ENCODE measurements at places on chromosomes 2 and 18. TPM values are rescaled to one million over a fixed set of nuclear protein-coding genes. Genes with fewer than 3 reads are reported as not detected.

- no peaks in the 10 kb centered on the region for H3K36me3 ChIP-seq
- H3K4me3 ChIP-seq = no peak overlapping the region
- DNase-seq = no peak
Measured at GRCh38 chr2:150617351-150617978, 130.0 kb upstream of the RND3 start.

GRCh38 chr2:164887434-164888144, 46.0 kb upstream of the COBLL1 start:
- peaks cover 5% of the 10 kb centered on the region for H3K4me1 ChIP-seq
- no peaks in the 10 kb centered on the region for H3K36me3 ChIP-seq
- no peak for DNase-seq
- H3K4me3 ChIP-seq = no peak overlapping the region

- no peak overlapping the region for H3K4me3 ChIP-seq
- H3K27ac ChIP-seq = no peak overlapping the region
- H3K36me3 ChIP-seq = no peaks in the 10 kb centered on the region
- DNase-seq = no peak
Measured at GRCh38 chr2:43045866-43046265, 180.5 kb downstream of the ZFP36L2 start.

GRCh38 chr2:2825516-2826208, 494.6 kb upstream of the MYT1L start:
- no peaks in the 10 kb centered on the region for H3K36me3 ChIP-seq
- H3K4me3 ChIP-seq = no peak overlapping the region
- H3K4me1 ChIP-seq = no peaks in the 10 kb centered on the region
- no peaks in the 10 kb centered on the region for H3K27me3 ChIP-seq
- H3K27ac ChIP-seq = no peak overlapping the region
- DNase-seq = peak; percentile 25

DNA sequence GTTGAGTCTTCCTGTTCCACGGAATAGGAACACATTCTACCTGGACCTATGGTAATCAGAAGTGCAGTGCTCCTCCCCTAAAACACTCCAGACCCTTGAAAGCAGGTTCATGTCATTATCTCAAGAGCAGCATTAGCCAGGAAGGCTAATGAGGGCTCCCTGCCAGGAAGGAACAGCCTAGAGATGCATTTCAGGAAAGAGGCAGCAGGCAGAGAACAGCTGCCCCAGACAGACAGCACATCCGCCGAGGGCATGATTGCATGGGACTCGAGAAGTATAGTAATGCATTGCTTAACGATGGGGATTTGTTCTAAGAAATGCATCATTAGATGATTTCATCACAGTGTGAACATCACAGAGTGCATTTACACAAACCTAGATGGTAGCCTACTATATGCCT, 171.5 kb downstream of the ALK start:
- no peaks in the 10 kb centered on the region for H3K27me3 ChIP-seq
- no peaks in the 10 kb centered on the region for H3K36me3 ChIP-seq
- no peak for DNase-seq
- no peak overlapping the region for H3K4me3 ChIP-seq

- H3K27ac ChIP-seq = peak overlapping the region; percentile 59
- H3K27me3 ChIP-seq = no peaks in the 10 kb centered on the region
- peak; percentile 95 for DNase-seq
Measured at GRCh38 chr2:129877289-129877741, 102.2 kb upstream of the RAB6C start.

DNA sequence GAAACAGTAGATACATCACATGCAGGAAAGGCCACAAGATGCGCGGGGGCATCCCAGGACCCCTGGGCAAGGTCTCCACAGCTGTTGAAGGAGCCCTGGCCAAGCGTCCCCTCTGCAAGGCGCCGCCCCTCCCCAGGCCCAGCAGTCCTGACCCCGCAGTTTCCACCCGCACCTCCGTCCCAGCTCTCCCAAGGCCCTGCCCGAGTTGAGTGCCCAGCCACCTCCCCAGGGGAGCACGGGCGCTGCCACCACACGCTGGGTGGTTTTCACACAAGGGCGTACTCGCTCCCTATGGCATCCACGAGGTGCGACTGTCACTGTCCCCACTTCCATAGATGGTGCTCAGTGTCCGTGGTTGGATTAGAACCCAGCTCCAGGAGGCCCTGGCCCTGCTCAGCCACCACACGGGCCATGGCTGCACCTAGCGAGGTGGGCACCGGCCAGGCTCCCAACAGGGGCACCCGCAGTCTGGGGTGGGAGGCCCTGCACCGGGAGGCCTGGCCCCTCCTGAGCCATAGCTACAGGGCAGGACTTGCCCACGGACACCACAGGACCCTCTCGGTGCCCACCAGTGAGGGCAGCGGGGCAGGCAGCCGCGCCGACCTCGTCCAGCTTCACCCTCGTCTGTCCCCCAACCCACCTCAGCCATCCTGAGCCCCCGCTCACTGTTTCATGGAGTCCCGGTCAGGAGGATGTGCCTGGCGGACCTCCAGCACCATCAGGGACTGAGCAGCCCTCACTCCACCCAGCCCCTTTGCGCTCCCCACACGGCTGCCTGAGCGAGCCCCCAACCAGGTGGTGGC, 36.0 kb downstream of the KIF1A start:
- no peaks in the 10 kb centered on the region for H3K36me3 ChIP-seq
- DNase-seq = no peak
- no peaks in the 10 kb centered on the region for H3K27me3 ChIP-seq
- no peak overlapping the region for H3K27ac ChIP-seq
- H3K4me3 ChIP-seq = no peak overlapping the region
- H3K4me1 ChIP-seq = no peaks in the 10 kb centered on the region

DNA sequence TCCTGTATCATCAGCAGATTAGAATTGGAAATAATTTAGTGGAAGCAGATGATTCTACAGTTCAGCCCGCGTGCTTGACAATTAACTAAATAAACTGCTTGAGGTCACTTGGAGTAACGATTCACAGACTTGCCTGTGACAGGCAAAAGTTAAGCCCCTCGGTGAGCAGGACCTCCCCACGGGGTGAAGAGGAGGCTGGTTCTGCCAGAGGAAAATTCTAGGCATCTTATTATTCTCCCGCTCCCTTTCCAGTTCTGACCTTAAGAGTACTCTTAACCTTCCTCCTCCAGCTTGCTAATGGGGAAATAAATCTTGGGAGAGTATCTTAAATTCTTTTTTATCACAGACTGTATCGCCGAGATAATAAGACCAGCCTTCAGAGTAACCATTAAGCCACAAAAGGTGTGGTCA, 169.7 kb upstream of the SMAD2 start:
- no peak overlapping the region for H3K27ac ChIP-seq
- no peak overlapping the region for H3K4me3 ChIP-seq
- no peak for DNase-seq

DNA sequence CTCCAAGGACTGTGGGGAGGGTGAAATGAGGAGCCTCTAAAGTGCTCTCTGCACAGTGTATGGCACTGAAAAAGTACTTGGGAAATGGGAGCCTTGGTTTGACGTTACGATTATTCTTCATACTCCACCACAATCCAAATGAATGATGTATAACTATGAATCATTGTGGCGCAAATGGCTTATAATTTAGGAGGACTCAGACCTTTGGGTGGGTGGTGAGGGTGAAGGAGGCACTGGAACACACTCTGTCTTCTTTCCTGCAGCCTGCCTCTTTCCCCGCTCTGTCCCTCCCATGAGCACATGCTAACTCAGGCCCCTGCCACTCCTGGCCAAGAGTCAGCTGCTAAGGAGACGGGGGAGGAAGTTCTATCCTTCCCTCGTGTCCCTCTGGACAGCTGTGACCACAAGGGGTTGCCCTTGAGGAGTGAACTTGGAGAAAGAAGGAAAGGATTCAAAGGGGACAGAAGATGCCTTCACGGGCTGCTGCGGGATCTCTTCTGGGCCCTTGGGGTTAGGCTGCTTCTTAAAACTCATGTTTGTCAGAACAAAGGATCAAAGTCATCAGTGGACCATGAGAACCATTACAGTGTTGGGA, 36.5 kb downstream of the POLR1A start:
- H3K36me3 ChIP-seq = no peaks in the 10 kb centered on the region
- H3K27me3 ChIP-seq = no peaks in the 10 kb centered on the region
- H3K27ac ChIP-seq = no peak overlapping the region
- no peak for DNase-seq

- DNase-seq = no peak
- H3K27me3 ChIP-seq = no peaks in the 10 kb centered on the region
- no peak overlapping the region for H3K4me3 ChIP-seq
- H3K4me1 ChIP-seq = no peaks in the 10 kb centered on the region
- no peaks in the 10 kb centered on the region for H3K36me3 ChIP-seq
Measured at GRCh38 chr18:13375302-13376255, 157.0 kb downstream of the LDLRAD4 start.

DNA sequence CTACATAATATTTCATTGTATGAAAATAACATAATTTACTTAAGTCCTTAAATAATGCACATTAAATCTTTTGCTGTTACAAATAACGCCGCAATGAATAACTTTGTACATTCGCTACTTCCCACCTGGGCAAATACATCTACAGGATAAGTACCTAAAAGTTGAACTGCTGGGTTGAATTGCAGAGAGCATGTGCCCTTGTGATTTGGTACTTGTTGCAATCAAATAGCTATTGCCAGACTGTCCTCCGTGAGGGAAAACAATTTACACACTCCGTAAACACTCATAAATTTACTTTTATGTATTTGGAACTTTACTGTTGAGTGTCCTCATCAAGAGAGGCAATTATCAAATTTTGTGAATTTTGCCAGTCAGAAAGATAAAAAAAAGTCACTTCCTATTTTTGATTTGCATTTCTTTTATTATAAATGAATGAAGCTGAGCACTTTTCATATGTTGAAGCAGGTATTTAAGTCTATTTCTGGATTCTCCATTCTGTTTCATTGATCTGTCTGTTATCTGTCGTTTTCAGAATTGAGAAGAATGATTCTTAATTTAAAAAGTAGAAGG, 140.8 kb upstream of the SERTAD2 start:
- H3K27me3 ChIP-seq = no peaks in the 10 kb centered on the region
- no peaks in the 10 kb centered on the region for H3K36me3 ChIP-seq
- H3K4me3 ChIP-seq = no peak overlapping the region
- H3K4me1 ChIP-seq = no peaks in the 10 kb centered on the region
- no peak for DNase-seq

- H3K27me3 ChIP-seq = peaks cover 4% of the 10 kb centered on the region
- H3K4me1 ChIP-seq = no peaks in the 10 kb centered on the region
- H3K27ac ChIP-seq = no peak overlapping the region
- H3K36me3 ChIP-seq = no peaks in the 10 kb centered on the region
Measured at GRCh38 chr2:214465363-214466146, 54.7 kb downstream of the VWC2L start.

GRCh38 chr2:8580316-8581233, 101.3 kb upstream of the ID2 start:
- DNase-seq = no peak
- H3K4me3 ChIP-seq = no peak overlapping the region
- no peaks in the 10 kb centered on the region for H3K36me3 ChIP-seq
- H3K27me3 ChIP-seq = no peaks in the 10 kb centered on the region
- peaks cover 19% of the 10 kb centered on the region for H3K4me1 ChIP-seq

DNA sequence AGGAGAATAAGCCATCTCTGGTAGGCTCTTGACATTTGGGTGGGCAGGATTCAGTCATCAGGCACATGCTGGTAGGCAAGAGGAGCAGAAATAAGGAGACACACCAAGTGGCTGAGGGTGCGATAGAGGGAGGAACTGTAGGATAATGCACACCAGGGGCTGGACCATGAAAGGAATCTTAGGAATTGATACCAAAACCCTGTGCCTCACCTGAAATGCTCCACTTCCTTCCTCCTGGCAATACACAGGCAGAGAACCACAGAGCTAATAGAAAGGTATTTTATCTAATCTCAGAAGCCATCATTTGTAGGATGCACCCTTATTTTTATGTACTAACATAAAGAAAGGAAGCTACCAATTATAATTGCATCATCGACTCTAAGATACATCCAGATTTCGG, 4.4 kb upstream of the CYP1B1 start:
- H3K4me3 ChIP-seq = no peak overlapping the region
- H3K27ac ChIP-seq = no peak overlapping the region
- no peaks in the 10 kb centered on the region for H3K36me3 ChIP-seq
- no peaks in the 10 kb centered on the region for H3K4me1 ChIP-seq
- DNase-seq = no peak

GRCh38 chr2:25650256-25650655, 23.1 kb downstream of the DTNB start:
- H3K27me3 ChIP-seq = no peaks in the 10 kb centered on the region
- no peak overlapping the region for H3K27ac ChIP-seq
- no peak for DNase-seq
- no peak overlapping the region for H3K4me3 ChIP-seq
- H3K4me1 ChIP-seq = no peaks in the 10 kb centered on the region

DNA sequence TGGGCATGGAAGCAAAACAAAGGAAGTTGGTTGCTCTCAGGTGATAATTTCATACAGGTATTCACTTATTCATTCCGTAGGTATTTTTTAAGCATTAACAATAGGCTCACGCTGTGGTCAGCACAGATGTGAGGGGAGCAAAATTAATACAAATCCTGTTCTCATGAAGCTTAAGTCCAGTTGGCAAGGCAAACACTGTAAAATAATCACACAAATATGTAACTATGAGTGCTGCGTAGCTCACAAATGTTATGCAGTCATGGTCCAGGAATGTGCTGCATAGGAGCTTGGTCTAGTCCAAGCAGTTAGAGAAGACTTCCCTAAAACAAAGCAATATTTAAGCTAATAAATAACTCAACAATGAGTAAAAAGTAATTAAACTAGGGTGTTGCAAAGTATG, 23.9 kb downstream of the SP5 start:
- H3K4me3 ChIP-seq = no peak overlapping the region
- no peak for DNase-seq
- no peaks in the 10 kb centered on the region for H3K36me3 ChIP-seq
- H3K27me3 ChIP-seq = no peaks in the 10 kb centered on the region
- H3K4me1 ChIP-seq = no peaks in the 10 kb centered on the region

GRCh38 chr2:3870222-3870621, 166.8 kb downstream of the DCDC2C start:
- H3K27ac ChIP-seq = no peak overlapping the region
- H3K4me3 ChIP-seq = no peak overlapping the region
- H3K36me3 ChIP-seq = no peaks in the 10 kb centered on the region

Gene PSMA8
- total RNA-seq = not detected

Gene ACVR1C
- total RNA-seq = 4.1 TPM

Gene TEKT4
- total RNA-seq = not detected

Gene TUBA3E
- not detected for total RNA-seq

Gene DDX18
- total RNA-seq = 48.7 TPM

Gene ALPP
- not detected for total RNA-seq
